ENCODE measurements at places on chromosomes 11 and 22.

DNA sequence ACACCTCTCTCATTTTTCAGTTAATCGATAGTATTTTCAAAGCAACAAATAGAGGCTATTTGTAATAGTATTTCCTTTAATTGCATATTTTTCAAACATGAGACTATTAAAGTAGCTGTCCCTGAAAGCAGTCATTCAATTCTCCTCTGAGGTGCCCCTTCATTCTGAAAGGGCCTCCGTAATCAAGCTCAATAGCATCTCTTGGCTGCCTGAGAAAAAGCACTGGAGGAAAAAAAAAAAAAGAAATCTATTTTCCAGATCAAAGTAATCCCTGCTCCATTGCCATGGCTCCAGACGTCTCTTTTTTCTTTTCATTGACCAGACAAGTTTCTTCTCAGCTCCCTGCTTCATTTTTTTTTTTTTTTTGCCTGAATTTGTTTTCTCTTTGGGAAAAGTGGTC lies 154.5 kb upstream of the BLID start:
- H3K27ac ChIP-seq: no peak overlapping the region
- H3K4me1 ChIP-seq: no peaks in the 10 kb centered on the region
- no peaks in the 10 kb centered on the region for H3K27me3 ChIP-seq
- no peaks in the 10 kb centered on the region for H3K36me3 ChIP-seq
- H3K4me3 ChIP-seq: no peak overlapping the region

GRCh38 chr11:17014321-17014832 lies at the start of gene PLEKHA7:
Gene PLEKHA7 (minus strand): TSS chr11:17014414. CDS start chr11:17014401, 13 bp downstream.
- H3K27me3 ChIP-seq: no peaks in the 10 kb centered on the region
- H3K4me1 ChIP-seq: peaks cover 41% of the 10 kb centered on the region
- peak within 1 kb of the TSS; percentile 80 for H3K4me3 ChIP-seq
- no peaks in the 10 kb centered on the region for H3K36me3 ChIP-seq

DNA sequence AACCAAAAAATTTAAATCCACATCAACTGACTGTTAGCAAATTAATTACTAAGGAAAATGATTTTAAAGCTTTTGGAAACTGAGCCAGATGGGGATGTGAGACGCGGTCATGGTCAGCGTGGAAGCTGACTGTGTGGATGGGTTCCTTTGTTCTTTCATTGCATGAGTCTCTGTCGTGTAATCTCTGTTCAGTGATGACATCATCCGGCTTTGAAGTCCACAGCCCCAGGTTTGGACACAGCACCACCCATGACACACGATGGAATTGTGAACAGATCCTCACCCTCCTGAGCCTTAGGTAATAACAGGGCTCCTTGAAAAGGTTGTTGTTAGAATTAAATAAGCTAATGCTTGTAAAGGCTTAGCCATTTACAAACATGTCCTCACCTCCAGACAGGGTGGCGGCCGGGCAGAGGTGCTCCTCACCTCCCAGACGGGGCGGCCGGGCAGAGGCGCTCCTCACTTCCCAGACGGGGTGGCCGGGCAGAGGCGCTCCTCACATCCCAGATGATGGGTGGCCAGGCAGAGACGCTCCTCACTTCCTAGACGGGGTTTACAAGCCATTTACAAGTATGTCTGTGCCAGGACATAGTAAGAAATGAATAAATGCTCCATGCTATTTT lies 677.3 kb downstream of the TBC1D22A start:
- DNase-seq: no peak
- no peaks in the 10 kb centered on the region for H3K27me3 ChIP-seq
- no peaks in the 10 kb centered on the region for H3K36me3 ChIP-seq
- H3K4me1 ChIP-seq: no peaks in the 10 kb centered on the region
- no peak overlapping the region for H3K4me3 ChIP-seq

DNA sequence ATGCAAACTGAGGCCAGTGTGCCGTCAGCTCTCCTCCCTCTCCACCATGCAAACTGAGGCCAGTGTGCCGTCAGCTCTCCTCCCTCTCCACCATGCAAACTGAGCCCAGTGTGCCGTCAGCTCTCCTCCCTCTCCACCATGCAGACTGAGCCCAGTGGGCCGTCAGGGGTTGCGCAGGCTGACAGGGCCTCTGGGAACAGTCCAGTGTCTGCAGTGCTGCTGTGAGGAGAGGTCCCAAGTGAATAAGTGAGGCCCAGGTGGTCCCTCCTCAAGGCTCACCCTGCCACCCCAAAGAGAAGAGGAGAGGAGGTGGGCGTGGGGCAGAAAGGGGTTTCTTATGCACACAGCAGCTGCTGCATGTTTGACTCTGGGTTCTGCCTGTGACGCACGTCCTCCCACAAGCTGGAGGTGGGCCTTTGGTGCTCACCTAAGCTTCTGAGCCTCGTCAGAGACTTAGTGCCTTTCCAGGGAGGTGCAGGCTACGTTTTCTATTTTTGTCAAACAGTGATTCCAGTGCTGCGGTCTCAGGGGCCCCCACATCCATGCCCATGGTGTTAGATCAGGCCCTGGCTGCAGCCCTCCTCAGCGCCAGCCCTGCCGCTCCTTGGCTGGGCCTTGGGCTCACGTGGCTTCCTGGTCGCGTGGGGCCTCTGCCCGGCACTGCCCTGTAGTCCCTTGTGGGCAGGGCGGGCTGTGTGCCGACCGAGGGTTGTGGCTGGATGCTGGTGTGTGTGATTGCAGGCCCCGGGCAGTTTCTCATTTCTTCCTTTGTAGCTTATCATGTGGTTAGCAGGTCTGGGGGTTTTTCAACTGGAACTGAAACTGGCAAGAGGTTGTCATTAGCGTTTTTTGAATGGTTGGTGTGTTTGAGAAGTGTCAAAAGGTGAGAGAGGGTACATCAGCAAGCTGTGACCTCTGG lies 7.1 kb downstream of the TPCN2 start:
- DNase-seq: peak; percentile 84
- H3K27ac ChIP-seq: no peak overlapping the region
- H3K4me1 ChIP-seq: peaks cover 62% of the 10 kb centered on the region
- H3K4me3 ChIP-seq: no peak overlapping the region

GRCh38 chr22:27802346-27803073 lies 954 bp upstream of the MN1 start:
- H3K4me1 ChIP-seq: peaks cover 25% of the 10 kb centered on the region
- DNase-seq: no peak
- no peaks in the 10 kb centered on the region for H3K36me3 ChIP-seq
- H3K27me3 ChIP-seq: peaks cover 32% of the 10 kb centered on the region
- H3K27ac ChIP-seq: peak overlapping the region; percentile 88

DNA sequence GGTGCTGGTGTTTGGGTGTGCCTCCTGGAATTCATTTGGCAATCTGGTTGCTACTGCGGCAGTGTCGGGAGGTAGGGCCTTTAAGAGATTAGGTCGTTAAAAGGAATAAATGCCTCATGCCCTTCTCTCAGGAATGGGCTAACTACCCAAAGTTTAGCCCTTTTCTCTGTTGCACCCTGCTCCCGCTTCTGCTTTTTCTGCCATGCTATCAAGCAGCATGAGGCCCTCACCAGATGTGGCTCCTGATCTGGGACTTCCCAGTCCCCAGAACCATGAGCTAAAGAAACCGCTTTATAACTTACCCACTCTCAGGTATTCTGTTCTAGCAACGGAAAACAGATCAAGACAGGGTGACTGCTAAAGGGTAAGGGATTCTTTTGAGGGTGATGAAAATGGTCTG lies 6.3 kb downstream of the EIF3D start:
- H3K36me3 ChIP-seq: peaks cover 79% of the 10 kb centered on the region
- peaks cover 12% of the 10 kb centered on the region for H3K4me1 ChIP-seq
- no peak for DNase-seq
- no peak overlapping the region for H3K27ac ChIP-seq
- no peak overlapping the region for H3K4me3 ChIP-seq

GRCh38 chr11:33545931-33546330 lies 154.7 kb downstream of the C11orf91 start:
- peaks cover 20% of the 10 kb centered on the region for H3K27me3 ChIP-seq
- no peaks in the 10 kb centered on the region for H3K36me3 ChIP-seq
- no peak overlapping the region for H3K4me3 ChIP-seq
- H3K27ac ChIP-seq: no peak overlapping the region
- no peaks in the 10 kb centered on the region for H3K4me1 ChIP-seq
- DNase-seq: no peak

DNA sequence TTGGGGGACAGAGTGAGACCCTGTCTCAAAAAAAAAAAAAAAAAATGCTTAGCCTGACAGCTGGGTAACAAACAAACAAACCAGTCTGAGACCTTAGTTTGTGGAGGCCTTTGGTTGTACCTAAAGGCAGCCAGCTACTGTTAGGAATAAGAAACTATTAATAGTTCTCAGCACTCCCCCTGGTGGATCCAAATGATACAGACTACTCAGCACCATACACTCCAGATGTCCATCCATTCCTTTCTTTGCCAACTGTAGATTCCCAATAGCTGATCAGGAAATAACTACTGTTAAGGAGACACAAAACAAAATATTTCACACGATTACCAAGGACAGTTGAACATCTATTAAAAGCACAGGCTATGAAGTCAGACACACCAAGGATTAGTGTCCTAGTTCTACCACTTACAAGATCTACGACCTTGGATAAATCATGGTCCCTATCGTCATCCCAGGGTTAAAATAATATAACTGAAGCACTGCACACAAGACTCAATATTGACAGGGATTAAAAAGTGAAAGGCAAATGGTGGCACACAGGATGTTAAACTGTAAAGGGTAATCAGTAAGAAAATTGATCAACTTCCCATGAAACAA lies 17.2 kb downstream of the CLDN25 start:
- H3K36me3 ChIP-seq: peaks cover 43% of the 10 kb centered on the region
- H3K4me1 ChIP-seq: no peaks in the 10 kb centered on the region
- no peaks in the 10 kb centered on the region for H3K27me3 ChIP-seq
- H3K4me3 ChIP-seq: no peak overlapping the region
- peak; percentile 73 for DNase-seq

DNA sequence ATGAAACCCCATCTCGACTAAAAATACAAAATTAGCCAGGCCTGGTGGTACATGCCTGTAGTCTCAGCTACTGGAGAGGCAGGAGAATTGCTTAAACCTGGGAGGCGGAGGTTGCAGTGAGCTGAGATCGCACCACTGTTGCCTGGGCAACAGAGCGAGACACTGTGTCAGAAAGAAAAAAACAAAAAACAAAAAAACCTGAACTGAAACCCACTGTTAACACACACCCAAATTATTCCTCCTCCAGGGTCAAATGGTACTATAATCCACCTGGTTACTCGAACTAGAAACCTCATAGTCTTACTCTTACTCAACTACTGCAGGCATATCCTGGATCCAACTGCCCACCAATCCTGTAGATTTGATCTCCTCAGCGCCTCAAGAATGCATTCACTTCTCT lies 35.5 kb downstream of the USP28 start:
- DNase-seq: no peak
- no peaks in the 10 kb centered on the region for H3K4me1 ChIP-seq
- H3K27ac ChIP-seq: no peak overlapping the region
- H3K27me3 ChIP-seq: no peaks in the 10 kb centered on the region

DNA sequence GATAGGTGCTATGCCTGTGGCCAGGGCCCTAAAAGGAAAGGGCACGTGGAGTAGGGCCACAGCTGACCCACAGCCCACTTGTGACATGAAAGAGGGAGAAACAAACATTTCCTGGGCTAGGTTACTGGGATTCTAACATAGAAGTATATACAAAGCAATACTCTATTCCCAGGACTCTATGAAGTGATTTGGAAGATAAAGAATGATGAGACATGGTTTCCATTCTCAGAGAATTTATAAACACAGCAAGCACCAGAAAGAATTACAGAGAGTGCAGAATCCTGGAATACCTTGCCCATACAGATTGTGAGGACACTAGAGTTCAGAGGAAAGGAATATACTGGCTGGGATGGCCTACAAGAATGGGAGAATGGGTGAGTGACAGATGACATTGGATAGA lies 86.4 kb downstream of the KIRREL3 start:
- H3K4me1 ChIP-seq: no peaks in the 10 kb centered on the region
- H3K27me3 ChIP-seq: no peaks in the 10 kb centered on the region
- DNase-seq: no peak
- no peak overlapping the region for H3K4me3 ChIP-seq
- H3K27ac ChIP-seq: no peak overlapping the region

DNA sequence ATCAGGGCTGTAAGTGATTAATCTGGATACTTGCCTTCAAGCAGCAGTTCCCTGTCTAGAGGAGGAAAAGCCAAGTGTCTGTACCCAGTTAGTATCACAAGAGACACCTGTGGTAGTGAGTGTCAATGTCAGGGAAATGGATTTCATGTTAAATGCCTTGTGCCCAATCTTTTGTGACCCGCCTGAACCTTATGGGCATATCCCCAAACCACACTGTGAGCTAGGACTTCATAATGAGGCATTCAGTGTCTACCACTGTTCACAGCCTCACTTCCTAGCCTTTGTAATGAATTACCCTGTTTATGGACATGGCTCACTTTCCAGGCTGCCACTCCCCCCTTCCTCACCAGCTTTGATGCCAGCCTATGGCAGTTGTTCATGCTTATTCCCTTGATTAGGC lies 125.1 kb downstream of the TRIM44 start:
- no peaks in the 10 kb centered on the region for H3K36me3 ChIP-seq
- no peaks in the 10 kb centered on the region for H3K27me3 ChIP-seq
- H3K4me3 ChIP-seq: no peak overlapping the region
- H3K4me1 ChIP-seq: peaks cover 28% of the 10 kb centered on the region
- no peak overlapping the region for H3K27ac ChIP-seq

DNA sequence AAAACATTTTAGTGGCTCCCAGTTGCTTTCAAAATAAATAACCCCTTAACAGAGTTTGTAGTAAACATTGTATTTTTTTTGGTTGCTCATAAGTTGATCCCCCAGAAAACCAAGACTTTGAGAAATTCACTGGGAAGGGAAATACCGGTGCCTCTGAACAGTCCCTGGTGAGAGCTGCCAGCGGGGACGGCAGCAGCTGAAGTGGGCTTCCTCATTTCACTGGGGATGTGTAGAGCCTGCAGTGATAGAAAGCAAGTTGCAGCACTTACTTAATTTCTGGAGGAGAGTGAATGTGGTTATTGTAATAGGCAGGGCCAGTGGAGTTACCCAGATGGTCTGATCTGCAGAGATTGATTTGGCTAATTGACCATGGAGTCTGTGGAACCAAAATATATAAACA lies 18.6 kb upstream of the MCHR1 start:
- no peak overlapping the region for H3K27ac ChIP-seq
- H3K36me3 ChIP-seq: no peaks in the 10 kb centered on the region
- no peak overlapping the region for H3K4me3 ChIP-seq
- H3K27me3 ChIP-seq: no peaks in the 10 kb centered on the region

DNA sequence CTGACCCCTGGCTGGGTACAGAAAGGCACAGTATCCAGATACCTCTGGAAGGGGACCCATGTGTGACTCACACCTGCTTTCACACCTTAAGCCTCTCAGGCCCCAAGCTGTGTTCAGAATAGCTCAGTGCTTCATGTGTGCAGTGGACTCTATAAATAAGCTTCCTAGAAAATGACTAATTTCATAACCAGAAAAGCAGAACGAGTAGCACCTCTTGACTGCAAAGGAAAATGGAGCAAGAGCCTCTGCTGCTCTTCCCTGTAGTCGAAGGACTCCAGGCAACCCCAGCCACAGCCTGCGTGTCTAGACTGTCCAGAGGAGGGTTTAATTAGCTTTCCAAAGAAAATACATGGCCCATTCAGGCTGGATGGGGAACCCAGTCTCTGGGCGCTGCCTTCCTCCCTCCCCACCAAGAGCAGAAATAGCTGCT lies 23.1 kb downstream of the PTPN5 start:
- H3K4me1 ChIP-seq: no peaks in the 10 kb centered on the region
- H3K27me3 ChIP-seq: no peaks in the 10 kb centered on the region
- no peak overlapping the region for H3K27ac ChIP-seq
- DNase-seq: no peak
- no peaks in the 10 kb centered on the region for H3K36me3 ChIP-seq

GRCh38 chr11:68036717-68037239 lies 2.0 kb upstream of the TCIRG1 start:
- H3K36me3 ChIP-seq: peaks cover 45% of the 10 kb centered on the region
- H3K27me3 ChIP-seq: no peaks in the 10 kb centered on the region
- peak; percentile 57 for DNase-seq
- peaks cover 79% of the 10 kb centered on the region for H3K4me1 ChIP-seq
- peak overlapping the region; percentile 93 for H3K27ac ChIP-seq

Data from stomach (tissue), 19 donors.